ENCODE measurements at places on chromosomes 3 and 15.

GRCh38 chr15:25478313-25478712 is 39.5 kb upstream of the UBE3A start:
- DNase-seq, result no peak

DNA sequence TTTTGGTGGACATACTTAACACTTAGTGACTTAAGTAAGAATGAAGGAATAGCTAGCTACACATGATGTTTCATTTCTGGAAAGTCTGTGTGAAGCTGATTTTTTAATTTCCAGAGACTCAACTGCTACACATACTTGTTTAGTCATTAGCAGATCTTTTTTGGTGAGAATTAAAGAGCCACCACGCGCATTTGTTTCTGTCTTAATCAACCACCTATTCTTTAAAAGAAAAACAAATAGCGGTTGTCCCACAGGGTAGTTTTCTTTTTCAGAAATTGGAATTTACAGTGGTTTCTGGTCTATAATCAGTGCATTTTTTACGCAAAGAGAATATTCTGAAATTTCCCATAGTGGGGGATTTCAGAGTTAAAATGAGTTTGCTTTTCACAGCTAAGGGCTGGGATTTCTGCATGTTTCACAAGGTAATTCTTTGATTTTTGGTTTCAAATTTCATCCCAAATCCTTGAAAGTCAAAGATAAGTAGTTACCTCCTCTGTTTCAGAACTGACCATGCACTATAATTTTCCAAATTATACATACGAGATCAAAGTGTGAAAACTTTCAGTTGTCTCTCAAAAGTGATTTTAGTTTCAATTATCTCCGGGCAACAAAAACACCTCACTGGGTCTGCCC is 631.0 kb upstream of the GRM7 start:
- DNase-seq, result no peak

DNA sequence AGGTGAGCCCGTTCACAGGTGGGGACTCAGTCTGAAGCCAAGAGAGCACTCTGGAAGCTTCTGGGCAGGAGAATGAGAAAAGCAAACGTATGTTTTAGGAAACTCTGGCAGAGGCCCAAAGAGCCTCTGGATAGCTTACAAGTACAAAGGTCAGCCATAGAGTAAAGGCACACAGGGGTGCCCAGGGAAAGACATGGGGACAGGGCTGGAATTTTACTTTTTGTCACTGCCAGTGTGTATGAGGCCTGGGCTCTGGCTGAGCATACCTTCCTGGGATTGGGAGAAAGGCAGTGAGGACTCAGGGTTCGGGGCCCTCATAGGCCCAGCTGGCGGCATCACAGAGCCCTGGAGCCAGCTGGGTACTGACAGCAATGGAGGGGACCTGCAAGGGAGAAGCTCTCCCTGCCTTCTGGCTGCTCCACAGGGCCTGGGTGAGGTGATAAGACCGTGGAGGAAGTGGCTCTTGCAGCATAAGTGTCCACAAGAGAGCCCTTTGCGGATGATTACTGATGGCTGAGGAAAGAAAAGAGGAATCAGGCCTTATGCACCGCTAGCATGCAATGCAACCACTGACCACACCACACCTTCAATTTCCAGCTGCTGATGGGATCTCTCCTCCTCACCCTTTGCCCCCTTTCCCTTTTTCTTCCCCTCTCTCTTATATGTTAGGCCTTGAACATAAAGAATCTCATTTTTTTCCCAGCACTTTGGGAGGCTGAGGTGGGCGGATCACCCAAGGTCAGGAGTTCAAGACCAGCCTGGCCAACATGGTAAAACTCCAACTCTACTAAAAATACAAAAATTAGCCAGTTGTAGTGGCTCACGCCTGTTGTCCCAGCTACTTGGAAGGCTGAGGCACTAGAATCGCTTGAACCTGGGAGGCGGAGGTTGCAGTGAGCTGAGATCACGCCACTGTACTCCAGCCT is 25.1 kb upstream of the BCL2L10 start:
- DNase-seq, result no peak

DNA sequence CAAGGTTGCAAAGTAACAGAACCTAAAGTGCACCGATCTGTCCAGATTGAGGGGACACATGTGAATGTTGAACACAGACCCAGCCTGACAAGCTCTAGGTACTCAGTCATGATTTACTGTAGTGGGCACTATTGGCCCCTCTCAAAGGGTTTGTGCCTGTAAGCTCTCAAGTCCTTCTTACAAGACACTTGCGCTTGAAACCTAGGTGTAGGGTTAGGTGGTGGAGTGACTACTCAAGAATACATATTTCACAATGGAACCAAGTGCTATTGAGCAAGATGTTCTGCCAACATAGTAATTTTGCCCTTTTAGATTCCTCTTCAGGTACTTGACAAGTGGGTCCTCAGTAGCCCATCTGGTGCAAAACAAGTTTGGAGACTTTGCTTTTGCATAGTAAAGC is 169.9 kb downstream of the AKAP13 start:
- no peak for DNase-seq

DNA sequence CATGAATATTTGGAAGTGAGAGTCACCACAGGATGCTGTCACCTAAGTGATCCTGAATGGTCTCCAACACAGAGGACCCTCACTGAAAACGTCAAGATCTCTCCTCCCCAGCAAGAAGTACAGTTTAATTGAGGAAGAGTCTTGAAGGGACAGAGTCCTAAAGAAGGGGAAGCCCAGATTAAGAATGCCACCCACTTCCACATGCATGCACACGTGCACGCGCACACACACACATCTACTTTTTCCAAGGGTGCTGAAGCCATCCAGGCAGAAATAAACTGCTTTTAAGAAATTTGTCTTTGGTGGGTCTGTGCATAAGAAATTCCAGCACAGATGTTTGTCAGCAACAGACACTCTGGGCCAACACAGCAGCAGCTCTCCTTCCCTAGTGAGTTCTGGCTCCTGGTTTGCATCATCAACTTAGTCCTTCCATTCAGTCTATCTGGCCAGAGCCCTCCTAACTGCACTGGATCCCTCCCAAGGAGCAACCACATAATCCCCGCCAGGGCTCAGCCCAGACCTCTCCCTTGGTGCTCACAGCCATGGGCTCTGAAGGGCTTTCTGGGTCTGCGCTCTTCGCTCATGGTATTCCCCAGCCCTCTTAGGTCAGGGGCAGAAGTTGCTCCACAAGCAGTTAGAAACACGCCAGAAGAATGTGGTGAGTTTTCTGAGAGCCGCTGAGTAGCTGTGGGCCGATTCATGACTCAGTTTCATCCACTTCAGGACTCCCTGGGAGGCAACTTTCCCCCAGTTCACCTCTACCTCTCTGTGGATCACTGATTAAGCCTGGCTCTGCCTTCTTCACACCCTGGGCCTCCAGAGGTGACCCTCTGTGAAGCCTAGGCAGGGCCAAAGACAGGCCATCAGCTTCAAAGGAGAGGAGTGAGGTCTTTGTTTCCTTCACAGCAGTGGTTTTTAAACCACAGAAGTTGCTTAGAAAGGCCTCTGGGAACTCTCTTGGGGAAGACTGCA is 132.6 kb upstream of the LIPC start:
- no peak for DNase-seq

GRCh38 chr3:106208251-106208650 is 339.4 kb upstream of the CBLB start:
- DNase-seq, result no peak

- DNase-seq, result no peak
Observed at GRCh38 chr15:47741907-47742306, 24.6 kb downstream of the SEMA6D start.

- no peak for DNase-seq
Observed at GRCh38 chr3:150419076-150419868, 11.2 kb downstream of the TSC22D2 start.

DNA sequence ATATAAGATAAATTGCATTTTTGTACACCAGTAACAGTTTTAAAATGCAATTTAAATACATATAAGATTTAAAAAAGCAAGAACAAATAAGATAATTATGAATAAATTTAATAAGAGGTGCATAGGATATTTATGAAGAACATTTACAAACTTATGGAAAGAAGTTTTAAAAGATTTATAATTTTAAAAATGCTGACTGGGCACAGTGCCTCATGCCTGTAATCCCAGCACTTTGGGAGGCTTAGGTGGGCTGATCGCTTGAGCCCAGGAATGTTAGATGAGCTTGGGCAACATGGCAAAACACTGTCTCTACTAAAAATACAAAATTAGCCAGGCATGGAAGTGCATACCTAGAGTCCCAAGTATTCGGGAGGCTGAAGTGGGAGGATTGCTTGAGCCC is 37.8 kb downstream of the EOMES start:
- no peak for DNase-seq

GRCh38 chr15:48031466-48031865 is 89.3 kb upstream of the SLC24A5 start:
- DNase-seq, result no peak

- DNase-seq, result no peak
Observed at GRCh38 chr3:6709178-6709577, 151.7 kb upstream of the GRM7 start.

DNA sequence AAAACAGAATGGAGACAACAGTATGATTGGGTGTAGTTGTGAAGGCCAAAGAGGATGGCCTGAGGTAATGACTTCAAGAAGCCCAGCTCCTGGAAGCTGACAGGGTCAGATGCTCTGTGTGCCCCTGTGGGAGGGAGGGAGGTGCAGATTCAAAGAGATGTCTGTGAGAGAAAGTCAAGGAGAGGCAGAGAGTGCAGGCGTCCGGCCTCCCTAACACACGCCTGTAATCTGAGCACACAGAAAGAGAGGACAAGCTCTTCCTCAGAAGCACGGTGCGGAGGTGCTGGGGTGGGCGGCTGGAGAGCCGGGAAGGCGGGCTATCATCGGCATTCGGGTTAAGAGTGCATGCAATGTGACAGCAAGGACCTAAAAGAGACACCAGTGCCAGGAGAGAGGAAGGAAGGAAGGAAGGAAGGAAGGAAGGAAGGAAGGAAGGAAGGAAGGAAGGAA is 238.2 kb upstream of the HES1 start:
- no peak for DNase-seq

GRCh38 chr15:95866711-95867440 is 463.6 kb upstream of the NR2F2 start:
- no peak for DNase-seq

- DNase-seq, result no peak
Observed at GRCh38 chr3:54192026-54192425, 69.7 kb downstream of the CACNA2D3 start.

- no peak for DNase-seq
Observed at GRCh38 chr3:171268677-171269076, 191.5 kb downstream of the TNIK start.

- no peak for DNase-seq
Observed at GRCh38 chr3:142961539-142961938, 1.9 kb downstream of the PAQR9 start.

GRCh38 chr3:190097617-190098016 is 23.1 kb downstream of the P3H2 start:
- DNase-seq, result no peak

- DNase-seq, result no peak
Observed at GRCh38 chr3:128767094-128767750, 41.2 kb downstream of the RAB7A start.

DNA sequence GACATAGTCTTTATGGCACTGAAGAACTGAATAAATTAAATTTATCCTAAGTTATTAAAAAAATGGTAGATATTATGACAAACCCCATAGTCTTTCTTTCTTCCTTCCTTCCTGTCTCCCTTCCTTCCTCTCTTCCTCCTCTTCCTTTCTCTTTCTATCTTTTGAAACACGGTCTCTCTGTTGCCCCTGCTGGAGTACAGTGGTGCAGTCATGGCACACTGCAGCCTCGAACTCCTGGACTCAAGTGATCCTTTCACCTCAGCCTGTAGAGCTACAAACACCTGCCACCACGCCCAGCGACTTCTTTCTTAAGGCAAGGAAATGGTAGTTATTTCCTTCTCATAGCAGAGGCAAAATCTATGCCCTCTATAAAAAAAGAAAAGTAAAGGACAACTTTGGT is 354.6 kb downstream of the GAP43 start:
- DNase-seq, result no peak

DNA sequence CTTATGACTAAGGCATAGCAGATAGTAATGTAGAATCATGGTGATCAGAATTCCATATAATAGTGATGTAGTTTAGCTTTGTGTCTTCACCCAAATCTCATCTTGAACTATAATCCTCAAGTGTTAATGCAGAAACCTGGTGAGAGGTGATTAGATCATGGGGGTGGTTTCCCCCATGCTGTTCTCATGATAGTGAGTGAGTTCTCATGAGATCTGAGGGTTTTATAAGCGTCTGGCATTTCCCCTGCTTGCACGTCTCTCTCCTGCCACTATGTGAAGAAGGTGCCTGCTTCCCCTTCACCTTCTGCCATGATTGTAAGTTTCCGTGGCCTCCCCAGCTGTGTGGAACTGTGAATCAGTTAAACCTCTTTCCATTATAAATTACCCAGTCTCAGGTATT is 138.7 kb upstream of the CBLB start:
- no peak for DNase-seq

GRCh38 chr3:37520907-37521341 is 340.8 kb upstream of the CTDSPL start:
- no peak for DNase-seq

- DNase-seq, result no peak
Observed at GRCh38 chr3:186946756-186947375, 16.5 kb downstream of the ST6GAL1 start.

All from iPS-NIHi11 (cell line).